ENCODE measurements at places on chromosomes 4 and X.

DNA sequence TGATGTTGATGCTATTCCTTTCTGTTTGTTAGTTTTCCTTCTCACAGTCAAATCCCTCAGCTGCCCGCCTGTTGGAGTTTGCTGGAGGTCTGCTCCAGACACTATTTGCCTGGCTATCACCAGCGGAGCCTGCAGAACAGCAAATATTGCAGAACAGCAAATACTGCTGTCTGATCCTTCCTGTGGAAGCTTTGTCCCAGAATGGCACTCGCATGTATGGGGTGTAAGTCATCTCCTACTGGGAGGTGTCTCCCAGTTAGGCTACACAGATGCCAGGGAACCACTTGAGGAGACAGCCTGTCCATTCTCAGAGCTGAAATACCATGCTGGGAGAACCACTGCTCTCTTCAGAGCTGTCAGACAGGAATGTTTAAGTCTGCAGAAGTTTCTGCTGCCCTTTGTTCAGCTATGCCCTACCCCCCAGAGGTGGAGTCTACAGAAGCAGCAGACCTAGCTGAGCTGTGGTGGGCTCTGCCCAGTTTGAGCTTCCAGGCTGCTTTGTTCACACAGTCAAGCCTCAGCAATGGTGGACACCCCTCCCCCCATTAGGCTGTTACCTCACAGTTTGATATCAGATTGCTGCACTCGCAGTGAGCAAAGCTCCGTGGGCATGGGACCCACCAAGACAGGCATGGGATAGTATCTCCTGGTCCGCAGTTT lies 74.9 kb downstream of the SPIN3 start:
- DNase-seq, result no peak

DNA sequence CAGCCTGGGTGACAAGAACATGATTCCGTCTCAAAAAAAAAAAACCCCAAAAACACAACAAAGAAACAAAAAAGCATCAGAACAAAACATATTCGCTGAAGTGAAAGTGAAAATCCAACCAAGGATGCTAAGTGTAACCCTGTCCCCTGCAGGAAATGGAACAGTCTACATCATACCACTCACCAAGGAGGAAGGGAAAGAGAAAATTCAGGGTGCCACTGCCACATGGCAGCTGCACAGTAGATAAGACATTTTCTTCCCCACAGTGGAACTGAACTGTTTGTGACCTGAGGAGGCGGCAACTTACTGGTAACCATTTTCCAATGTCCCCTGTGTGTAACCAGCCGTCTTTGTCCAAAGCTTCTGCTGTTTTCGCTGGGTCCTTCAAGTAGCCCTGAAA lies 28.2 kb upstream of the CENPU start:
- no peak for DNase-seq

DNA sequence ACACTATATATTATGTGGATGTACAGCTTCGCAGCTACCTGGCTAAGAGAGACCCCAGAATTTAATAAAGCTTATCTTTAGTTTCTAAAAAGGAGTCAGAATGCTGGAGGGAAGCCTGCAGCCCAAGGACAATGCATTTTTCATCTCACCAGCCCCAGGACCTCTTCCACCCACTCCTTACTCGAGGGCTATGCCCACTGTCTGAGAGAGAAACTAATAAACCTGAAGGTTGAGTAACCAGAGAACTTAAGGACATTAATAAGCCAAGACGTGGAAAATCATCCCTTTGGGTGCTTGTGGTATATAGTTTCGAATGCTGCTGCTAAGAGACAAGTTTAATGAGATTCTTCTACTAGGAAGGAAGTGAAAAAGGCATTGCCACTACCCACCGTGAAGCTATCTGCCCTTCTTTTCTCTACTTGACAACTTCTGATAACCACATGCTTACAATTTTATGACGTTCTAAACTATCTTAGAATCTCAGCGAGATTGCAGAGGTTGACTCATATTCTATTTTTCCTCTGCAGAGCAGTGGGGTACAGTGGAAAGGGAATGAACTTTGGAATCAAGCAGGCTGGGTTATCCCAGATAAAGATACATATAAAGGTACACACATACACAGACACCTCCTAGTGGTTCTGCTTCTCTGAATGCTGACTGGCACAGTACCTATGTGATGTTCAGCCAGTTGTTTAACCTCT lies 3.3 kb downstream of the RELL1 start:
- no peak for DNase-seq

DNA sequence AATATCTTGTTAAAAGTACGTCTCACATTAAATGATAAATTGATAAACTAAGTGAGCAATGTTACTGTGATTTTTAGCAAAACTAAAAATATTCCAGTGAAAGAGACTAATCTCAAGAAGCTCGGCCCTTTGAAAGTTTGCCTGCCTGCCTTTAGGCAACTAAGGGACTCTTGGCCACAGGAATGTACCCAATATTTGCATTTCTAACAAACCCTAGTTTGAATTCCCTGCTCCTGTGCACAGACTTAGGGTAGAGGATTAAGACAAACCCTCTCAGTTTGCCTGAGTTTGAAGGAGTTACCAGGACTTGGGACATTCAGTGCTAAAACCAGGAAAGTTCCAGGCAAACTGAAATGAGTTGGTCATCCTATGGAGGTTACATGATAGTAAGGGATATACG lies 157.1 kb downstream of the SCFD2 start:
- no peak for DNase-seq

- DNase-seq, result no peak
These were observed 72.1 kb downstream of the PARM1 start for GRCh38 chr4:75004755-75005668.

DNA sequence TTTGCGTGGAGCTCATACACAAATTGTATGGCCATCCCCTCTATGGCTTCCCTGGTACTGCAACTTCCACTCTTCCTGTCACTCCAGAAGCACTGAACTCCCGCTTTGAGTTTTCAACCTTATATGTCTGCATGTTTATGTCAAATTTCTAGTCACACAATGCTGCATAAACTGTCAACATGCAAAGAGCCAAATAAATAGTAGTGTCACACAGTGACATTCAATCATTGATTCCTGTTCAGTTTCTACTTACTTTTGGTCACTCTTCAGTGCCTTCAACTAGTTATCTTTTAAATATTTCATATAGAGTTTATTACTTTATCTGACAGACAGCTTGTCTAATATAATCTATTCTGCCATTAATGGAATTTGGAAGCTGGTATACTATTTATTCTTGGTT lies 149.3 kb downstream of the SPANXN1 start:
- DNase-seq, result no peak

GRCh38 chr4:90486346-90486745 lies 359.2 kb downstream of the CCSER1 start:
- DNase-seq, result no peak

GRCh38 chr4:1809754-1810502 lies 16.8 kb downstream of the FGFR3 start:
- no peak for DNase-seq

DNA sequence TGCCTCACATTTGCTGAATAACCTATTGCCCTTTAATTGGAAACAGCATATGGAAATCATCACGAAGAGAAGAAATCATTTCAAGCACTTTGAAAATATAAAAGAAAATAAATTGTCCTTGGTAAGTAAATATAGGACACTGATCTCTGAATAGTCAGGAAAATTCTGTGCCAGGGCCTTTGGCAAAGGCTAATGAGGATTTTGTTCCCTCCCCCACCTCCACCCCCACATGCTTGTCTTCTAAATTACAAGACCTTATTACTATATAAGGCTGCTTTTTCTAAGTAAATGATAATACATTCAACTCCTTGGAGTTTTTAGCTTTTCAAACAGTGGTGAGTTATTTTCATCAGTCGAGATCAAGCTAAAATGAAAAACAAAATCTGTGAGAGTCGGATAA lies 15.8 kb downstream of the SYNPO2 start:
- DNase-seq, result no peak

DNA sequence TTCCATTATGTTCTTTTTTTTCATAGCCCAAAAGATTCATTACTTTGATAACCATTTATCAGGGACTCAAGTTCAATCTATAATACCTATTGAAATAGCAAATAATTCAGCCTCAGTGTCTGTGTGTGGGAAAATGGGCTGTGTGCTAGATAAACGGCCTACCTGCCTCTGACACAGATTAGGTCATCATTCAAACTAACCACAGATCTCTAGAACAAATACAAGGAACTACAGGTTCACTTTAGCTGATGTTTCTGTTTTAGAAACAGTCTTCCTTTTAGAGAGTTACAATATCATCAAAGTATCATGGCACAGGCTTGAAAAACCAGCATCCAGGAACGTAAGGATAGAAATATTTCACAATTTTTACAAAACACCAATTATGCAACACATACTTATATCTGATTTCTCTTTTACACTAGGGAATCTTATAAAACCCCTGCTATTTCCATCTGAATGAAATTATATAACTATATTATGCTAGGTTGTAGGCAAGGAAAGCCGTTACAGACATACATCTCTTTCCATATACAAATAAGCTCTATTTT lies 56.6 kb upstream of the MAB21L2 start:
- DNase-seq, result no peak

- no peak for DNase-seq
These were observed 47.0 kb downstream of the SPRY1 start for GRCh38 chr4:123443401-123444289.

- DNase-seq, result no peak
These were observed 58.2 kb downstream of the CXXC4 start for GRCh38 chr4:104436542-104436941.

DNA sequence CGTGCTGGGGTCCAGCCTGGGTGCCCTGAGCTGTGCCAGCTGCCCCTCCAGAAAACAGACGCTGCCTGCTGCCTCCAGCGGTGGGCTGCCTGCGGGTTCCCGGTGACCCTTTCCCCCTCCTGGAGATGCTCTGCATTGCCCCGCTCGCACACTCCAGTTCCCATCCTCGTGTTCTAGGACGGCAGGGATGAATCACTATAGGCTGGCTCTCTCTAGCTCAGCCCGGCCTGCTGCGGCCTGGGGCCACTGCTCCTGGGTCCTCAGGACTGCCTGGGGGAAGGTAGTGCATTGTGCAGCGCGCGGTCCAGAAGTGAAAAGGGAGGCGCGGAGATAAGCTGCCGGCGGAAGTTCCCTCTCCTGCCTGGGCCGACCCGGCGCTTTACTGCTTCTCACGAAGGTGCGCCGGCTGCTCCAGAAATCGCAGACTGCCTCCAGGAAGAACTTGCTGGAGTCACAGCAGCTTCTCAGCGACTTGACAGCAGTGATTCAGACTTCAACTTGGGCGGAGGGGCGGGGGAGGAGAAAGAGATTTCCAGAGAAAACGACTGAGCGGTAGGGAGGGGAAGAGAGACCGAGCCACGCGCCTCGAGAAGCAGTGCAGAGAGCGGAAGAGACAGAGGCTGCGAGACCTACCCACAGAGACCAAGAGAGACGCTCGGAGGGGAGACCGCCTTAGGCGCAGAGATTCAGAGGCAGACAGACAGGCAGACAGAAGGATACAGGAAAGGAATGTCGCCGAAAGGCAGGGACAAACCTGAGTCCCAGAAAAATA lies 6.7 kb upstream of the MSX1 start:
- no peak for DNase-seq

DNA sequence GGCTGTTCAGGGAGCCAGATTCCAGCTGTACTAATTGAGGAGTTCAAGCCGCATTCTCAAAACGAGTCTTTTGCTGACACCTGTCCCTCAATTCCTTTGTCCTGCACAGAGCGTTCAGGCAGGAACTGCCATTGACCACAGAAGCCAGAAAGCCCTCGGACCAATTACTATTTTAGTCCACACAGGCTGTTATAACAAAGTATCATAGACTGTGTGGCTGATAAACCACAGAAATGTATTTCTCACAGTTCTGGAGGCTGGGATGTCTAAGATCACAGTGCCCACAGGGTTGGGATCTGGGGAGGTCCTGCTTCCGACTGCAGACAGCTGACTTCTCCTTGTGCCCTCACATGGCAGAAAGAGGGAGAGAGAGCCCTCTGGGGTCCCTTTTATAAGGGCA lies 119.8 kb upstream of the ATP6AP2 start:
- DNase-seq, result no peak

GRCh38 chr4:26885912-26886274 lies 25.3 kb downstream of the STIM2 start:
- no peak for DNase-seq

DNA sequence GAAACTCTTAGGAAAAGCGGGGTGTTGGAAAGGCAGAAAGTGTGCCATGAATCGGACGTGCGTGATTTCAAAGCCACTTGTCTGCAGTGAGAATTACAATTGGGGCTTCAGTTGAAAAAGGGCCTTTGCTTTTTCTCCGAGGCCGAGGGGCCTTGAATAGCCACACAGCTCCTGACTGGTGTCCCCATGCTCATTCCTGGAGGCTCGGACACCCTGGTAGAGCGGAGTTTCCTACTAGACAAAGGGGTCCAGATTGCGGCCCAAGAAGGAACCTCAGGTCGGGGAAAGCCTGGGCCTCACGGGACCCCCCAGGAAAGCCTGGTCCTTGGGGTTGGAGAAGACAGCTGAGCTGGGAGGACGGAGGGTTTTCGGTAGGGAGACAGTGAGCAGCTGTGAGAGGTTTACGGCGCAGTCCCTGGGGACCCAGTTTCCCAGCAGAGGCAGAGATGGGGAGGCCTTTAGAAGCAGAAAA lies 3.0 kb upstream of the SHOX start:
- DNase-seq, result no peak

DNA sequence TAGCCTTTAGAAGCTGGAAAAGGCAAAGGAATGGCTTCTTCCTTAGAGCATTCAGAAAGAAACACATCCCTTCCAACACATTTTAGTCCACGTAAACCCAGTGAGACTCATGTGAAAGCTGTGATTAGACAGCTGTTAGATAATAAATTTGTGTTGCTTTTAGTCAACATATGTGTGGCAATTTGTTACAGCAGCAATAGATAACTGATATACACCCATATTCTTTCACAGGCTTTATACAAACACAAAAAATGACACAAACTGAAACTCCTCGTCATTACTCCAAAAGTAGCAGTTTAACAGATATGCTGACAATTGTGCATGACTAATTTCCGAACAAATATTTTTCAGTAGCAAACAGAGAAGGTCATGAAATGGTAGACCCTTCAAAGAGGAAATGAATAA lies 65.3 kb downstream of the ANTXR2 start:
- DNase-seq, result no peak

DNA sequence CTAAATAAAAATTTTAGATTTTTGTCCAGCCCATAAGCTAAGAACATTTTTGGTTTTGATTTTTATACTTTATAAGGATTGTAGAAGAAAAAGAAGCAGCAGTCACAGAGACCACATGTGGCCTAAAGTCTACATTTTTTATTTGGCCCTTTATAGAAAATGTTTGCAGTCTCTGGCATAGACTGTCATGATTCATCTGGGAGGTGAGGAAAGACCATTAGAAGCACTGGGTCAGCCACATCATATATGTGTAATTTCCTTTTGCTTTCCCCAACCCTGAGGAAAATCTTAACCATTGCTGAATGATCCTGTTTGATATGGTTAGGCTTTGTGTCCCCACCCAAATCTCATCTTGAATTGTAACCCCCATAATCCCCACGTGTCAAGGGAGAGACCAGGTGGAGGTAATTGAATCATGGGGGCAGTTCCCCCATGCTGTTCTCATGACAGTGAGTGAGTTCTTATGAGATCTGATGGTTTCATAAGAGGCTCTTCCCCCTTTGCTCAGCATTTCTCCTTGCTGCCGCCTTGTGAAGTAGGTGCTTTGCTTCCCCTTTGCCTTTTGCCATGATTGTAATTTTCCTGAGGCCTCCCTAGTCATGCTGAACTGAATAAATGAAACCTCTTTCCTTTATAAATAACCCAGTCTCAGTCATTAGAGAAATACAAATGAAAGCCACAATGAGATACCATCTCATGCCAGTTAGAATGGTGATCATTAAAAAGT lies 12.1 kb upstream of the COPS4 start:
- DNase-seq, result no peak

- DNase-seq, result no peak
These were observed 7.9 kb downstream of the MAGEB18 start for GRCh38 chrX:26146024-26146423.

- no peak for DNase-seq
These were observed 53.7 kb upstream of the MYOZ2 start for GRCh38 chr4:119081943-119082342.
